ENCODE measurements at places on chromosomes 5 and 9.
A peak's percentile ranks its signal among the peaks of the same experiment; 100 is the strongest.

DNA sequence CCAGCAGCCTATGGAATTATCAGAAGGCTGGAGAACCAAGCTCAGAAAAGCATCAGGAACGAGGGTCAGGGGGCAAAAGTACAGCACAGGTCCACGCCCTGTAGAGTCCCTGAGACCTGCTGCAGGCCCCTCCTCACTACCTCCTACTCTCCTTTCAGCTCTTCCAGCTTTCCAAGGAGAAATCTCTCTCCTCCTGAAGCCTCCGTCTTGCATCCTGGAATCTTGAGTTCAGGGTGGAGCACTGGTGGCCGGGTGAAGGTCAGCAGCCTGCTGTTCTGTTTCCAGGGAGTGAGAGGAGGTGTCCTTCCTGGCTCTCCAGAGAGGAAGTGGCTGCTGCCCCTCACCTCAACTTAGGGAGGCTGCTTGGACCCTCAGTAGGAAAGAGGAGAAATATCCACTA lies 342.3 kb downstream of the ZSWIM6 start:
- no peak for DNase-seq

DNA sequence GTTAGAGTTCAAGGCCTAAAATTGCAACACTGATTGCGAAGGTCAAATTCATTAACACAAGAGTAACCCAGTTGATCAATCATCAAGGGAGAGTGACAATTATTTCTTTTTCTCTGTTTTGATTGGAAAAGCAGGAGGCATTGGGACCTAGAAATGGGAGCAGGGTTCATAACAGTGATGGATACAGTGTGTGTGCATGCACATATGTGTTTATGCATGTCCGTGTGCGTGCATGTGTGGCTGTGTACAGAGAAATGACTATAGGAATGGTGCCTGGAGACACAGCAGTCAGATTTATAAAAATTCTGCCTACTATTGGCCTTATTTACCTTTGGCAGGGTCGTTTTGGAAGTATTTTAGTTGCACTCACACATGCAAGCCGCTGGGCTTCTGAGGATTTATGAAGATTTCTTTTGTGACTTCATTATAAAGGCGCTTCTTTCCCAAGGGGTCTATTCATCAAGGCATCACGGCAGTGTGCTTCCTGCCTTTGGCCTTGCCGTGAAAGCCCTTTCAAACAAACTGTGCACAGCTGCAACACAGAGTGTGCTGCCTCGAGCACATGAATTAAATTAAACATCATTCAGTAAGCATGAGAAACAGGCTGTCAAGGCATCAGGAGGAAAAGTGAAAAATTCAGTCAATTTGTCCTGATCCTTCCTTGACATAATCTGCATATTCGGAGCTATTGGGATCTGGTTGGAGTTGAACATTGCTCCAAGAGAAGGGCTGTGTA lies 122.8 kb upstream of the PUM3 start:
- no peak for DNase-seq

DNA sequence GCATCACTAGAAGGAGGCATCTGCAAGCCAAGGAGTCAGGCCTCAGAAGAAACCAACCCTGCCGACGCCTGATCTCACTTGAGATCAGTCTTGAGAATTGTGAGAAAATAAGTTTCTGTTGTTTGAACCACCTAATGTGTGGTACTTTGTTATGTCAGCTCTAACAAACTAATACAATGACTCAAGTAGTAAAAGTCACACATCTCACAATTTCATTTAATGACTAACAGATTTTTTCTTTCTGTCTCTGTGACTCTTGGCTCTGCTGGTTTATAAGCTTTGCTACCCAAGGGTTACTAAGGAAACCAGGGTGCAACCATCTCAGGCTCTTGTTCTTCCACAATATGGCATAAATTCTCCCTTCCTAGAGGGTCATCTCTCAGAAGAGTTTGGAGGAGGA lies 315.8 kb upstream of the GRAMD2B start:
- DNase-seq: no peak

GRCh38 chr5:68435611-68436010 lies 220.1 kb downstream of the PIK3R1 start:
- DNase-seq: no peak

DNA sequence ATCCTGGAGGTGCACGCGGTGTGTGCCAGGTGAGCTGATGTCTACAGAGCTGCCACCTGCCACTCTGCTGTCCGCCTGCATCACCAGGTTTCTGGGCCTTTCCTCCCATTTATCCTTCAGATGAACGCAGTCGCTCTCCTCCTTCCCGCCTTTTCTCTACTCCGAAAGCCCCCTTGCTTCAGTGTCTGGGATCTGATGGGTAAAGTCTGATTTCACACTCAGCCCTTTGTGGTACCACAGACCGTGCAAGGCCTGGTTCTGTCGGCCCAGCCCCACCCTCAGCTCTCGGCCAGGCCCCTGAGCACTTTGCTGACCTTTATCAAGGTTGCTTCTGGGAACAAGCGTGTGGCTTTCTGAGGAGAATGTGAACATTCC lies 32.5 kb downstream of the GLT6D1 start:
- DNase-seq: no peak

GRCh38 chr5:68823301-68823700 lies 270.5 kb upstream of the SLC30A5 start:
- DNase-seq: no peak

DNA sequence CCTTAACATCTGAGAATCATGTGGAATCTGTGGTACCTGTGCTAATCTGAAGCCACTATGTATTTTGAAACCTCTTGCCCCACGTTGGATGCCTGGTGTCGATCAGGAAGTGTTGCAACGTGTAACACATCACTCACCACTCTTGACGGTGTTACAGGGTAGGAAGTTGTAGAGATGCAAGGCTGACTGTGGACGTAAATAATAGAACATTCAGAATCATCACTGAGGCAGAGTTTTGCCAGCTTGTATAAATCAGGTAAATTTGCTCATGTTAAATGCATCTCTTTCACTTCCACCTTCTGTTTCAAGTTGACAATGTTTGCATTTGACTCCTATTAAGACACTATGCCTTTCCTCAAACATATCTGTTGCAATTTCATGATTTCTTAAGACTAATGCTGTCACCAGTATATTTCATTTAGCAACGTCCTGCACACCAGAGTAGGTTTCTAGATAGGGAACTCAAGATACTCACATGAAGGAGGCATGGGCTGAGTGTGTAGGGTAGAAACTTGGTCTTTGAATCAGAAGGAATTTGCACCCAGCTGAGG lies 38.1 kb downstream of the BASP1 start:
- no peak for DNase-seq

DNA sequence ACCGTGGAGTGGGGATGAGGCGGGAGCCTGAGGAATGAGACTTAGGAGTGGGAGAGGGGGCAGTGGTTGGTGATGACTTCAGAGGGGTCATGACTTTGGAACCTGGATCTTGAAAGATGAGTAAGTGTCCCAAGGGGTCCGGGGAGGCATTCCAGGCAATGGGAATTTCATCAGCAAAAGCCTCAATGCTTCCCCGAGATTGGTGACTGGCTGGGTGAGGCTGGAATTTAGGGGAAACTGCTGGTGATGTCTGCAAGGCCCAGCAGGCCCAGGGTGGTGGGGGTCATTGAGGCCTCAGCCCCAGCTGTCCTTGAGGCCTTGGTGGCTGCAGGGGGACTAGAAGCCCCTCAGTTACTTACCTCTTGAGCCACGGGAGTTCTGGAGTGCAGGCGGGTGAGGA lies 7.5 kb downstream of the NDST1 start:
- DNase-seq: peak; percentile 62

GRCh38 chr9:121736934-121737462 lies 85.6 kb downstream of the DAB2IP start:
- DNase-seq: peak; percentile 41
